SHP77 (cell line): ENCODE measurements at places on chromosomes 6 and 20.

DNA sequence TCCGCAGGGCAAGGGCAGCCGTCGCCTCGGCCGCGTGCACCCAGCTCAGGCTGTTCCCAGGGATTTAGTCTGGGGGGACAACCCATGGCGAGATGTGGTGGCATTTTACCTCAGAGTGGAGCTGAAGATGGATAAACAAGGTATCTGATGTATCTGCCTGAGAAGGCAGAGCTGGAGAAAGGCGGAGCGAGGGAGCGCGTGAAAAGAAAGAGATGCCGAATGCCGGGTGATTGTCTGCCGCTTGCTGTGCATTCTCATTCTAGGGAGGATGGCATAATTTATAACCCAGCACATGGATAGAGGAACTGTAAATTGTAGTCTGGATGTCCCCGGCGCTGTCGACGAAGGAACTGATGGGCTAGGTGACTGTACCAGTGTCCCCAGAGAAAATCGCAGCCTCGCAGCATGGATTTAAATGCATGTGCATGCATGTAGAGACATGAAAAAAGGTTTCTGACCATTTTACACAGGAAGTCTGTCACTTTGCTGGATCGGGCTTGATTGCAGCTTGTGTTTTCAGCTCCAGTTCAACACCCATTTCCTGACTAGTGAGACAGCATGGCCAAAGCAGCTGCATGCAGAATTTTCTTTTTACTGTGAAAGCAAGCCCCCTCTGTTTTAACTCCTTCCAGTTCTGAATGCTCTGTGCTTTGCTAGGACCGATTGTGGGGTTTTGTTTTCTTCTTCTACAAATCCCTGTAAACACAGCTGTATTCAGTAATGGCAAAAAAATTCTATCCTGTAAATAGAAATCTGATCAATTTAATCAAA lies 149.7 kb downstream of the PRL start:
- DNase-seq, result no peak

- no peak for DNase-seq
These were observed 48.6 kb upstream of the HTR1B start for GRCh38 chr6:77511860-77512259.

DNA sequence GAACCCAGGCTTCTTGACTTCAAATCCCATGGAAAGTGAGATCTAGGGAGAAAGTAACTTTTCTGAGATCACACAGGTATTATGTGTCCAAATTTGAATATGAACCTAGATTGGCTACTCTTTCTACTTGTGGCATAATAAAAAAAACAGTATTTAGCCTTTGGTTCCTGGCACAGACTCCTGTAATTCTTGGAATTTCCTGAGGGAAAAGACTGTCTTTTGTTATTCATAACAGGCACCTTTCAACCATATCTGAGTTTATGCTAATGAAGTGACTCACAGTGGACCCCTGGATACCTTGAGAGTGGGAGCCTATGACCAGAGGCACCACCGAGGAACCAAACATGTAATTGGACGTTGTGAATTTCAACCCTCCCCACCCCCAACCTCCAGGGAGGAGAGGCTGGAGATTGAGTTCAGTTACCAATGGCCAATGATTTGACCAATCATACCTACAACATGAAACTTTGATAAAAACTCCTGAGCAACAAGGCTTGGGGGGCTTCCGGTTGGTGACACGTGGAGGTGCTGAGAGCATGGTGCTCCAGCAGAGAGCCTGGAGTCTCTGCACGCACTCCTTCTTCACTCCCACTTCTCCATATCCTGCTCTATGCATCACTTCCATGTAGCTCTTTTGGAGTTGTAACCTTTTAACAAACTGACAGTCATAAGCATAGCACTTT lies 48.8 kb downstream of the LAMA4 start:
- DNase-seq, result no peak

GRCh38 chr6:142058551-142059290 lies 74.0 kb upstream of the GJE1 start:
- no peak for DNase-seq

DNA sequence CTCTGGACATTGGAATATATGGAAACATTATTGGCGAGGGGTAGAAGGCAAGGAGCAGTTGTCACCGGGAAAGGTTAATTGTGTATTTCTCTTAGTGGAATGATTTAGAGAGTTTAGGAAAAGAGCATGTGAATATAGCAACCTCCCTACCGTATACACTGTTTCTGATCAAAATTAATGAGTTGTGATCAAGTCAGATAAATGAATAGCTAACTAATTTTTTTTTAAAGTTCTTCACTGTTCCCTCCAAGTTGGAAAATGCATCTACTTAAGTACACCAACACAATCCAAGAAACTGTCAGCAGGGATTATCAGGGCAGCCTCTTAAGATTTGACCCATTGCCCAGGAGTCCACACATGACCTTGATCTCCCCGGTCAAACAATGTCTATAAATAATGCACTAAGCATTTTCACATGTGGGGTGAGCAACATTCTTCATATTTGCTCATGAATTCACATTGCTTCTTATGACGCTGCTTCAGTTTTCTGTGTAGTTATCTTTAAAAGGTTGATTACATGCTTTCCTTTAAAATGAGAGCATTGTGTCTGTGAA lies 680.8 kb upstream of the NRSN1 start:
- no peak for DNase-seq

DNA sequence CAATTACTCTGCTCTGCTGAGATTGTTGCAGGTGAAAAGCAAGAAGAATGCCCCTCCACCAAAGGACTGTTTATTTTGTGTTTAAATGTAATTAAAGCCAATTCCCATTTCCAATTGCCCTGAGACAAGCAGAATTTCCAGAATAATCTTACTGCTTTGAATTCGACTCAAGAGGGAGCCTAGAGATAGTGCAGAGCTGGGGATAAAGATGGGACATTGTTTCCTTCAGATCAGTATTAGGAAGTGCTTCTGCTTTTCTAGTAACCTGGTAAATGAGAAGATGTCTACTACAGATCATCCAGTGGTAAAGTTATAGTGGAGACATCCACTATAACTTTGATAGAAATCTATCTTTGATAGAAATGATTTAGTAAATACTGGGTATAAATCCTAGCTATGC lies 326.9 kb downstream of the UBE3D start:
- DNase-seq, result no peak

DNA sequence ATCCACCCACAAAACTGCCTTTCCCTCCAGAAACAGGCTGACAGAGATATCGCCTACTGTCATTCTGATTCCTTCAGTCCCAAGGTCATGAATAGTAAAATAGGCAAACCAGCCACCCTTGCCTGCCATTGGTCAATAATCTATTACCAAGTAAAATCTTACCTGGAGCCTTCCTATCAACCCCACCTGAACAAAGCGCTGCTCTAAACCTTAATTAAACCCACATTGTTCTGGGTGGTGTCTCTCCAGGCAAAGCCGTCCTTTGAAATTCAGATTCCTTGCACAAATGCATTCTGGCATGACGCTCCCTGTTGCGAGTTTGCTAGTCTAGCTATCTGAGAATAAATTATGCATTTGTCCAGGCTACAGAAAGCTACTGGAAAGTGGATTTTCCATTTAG lies 291.6 kb upstream of the ECI2 start:
- no peak for DNase-seq

DNA sequence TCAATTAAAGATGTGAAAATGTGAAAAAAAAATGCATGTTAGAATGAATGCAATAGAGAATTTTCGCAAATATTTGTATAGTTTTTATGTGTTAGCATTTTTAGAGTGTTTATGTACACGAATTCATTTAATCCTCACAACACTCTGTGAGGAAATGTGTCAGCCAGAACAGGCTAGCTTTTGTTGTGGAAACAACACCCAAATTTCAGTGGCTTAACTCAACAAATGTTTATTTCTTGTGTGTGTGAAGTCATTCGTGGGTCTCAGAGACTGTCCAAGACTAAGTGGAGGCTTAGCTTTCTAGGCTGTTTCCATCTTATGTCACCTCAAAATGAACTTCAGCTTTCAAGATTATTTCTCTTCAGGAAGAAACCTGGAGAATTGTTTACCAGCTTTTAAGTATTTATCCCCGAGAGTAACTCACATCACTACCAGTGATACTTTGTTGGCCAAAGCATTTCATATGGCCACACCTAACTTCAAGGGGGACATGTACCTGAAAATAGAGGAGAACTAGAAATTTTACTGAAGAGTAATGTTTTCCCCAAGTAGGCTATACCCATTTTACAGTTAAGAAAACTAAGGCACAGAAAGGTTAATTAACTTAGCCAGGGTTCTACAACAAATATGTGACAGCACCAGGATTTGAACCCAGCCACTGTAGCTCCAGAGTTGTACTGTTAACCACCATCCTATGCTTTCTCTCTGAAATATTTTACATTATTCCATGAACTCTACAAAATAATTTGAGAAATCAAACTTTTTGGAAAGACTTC lies 306.1 kb downstream of the QKI start:
- DNase-seq, result no peak

DNA sequence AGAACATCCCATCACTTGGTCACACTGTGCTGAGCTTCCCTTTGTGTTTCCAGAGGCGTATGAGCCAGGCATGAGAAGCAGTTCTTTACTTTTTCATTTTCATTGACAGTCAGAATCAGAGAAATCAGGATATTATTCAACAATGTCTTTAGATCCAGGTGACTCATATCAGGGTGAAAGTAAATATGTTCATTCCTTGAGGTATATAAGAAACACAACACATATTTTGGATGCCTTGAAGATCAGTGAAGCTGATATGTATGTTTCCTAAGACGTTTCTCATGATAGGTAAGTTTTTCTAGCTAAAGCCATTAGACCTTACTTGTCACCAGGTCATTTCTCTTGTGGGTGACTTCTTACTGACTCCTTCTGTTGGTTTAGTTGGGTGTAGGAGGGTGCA lies 505.6 kb downstream of the CDH26 start:
- no peak for DNase-seq

DNA sequence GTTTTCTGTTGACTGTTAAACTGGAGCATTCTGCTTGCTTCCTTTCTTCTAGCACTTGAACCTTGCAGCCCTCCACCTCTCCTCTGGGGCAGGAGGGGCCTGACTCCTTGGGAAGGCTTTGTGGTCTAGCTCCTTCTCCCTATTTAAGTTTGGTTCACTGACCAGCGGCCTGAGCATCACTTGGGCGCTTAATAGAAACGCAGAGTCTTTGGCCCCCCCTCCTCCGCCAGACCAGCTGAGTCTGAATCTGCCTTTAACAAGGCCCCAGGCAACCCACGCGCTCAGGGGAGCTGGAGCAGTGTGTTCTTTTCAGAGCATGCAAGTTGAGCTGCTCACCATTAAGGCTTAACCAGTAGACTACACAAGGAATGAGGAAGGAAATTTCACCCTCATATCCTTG lies 225.7 kb downstream of the NRN1 start:
- no peak for DNase-seq

- no peak for DNase-seq
These were observed 8.8 kb upstream of the OSTM1 start for GRCh38 chr6:108083349-108083748.

- peak; percentile 81 for DNase-seq
These were observed 157.7 kb upstream of the MMS22L start for GRCh38 chr6:97440590-97441176.

DNA sequence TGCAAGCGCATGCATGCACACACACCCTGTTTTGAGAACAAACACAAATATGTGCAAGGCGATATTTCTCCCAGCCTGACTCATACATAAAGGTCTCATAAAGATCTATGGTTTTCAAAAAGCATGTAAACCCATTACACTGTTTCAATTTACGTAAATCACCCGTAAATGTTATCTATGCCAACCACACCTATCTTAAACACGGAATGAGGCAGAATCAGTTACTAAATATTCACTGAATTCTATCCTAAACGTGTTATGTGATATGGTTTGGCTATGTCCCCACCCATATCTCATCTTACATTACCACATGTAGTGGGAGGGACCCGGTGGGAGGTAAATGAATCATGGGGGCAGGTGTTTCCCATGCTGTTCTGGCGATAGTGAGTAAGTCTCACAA lies 621.6 kb downstream of the KIF16B start:
- no peak for DNase-seq

DNA sequence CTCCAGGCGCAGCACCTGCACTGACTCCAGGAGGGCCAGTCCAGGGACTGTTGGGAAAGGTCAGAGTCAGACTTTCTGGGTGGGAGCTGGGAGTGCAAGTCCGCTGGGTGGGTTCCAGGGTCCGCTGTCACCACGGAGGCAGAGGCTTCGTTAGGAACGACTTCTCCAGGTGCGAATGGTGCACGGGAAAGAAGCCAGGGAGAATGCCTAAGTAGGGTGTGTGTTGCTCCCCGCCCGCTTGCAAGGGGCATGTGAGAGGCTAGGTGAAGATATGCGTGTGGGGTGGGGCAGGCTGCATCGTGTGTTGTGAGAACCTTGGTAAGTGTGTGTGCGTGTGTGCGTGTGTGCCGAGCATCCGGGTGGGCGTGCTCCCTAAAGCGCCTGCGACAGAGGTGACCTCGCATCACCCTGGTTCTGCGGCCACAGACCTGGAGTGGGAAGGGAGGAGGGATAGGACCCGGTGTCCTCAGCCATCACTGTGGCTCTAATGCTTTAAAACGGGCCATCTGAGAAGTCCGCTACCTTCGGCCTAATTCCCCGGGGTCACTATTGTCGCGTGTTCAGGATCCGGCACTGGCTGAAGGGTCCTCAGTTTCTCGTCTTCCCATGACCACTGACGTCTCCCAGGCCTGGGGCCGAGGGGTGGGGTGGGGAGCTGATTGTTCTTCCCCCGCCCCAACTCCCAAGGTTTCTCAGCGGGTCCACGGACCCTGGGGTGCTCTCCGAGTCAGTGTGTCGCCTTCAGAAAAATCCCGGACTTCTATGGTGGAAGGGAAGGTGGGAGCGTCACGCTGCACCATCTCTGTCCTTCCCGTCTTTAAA lies 6.1 kb downstream of the SLC32A1 start:
- no peak for DNase-seq

DNA sequence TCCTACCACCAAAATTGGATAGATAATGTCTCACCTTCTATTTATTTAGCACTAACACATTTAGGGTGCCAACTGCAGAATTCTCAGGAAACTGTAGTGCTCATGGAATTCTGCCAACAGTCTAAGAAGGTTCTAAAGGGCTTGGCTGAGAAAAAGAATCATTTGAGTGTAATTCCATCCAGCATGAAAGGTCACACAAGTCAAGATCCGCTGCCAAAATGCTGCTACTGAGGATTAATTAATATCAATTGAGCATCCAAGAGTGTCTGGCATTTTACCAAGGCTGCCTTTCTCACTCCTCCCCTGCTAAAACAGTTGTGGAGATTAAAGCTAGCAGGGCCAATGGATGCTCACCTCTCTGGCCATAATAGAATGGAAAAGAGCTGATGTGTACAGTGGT lies 112.7 kb downstream of the FHL5 start:
- DNase-seq, result no peak

GRCh38 chr6:43170417-43170930 lies 595 bp upstream of the SRF start:
- peak; percentile 81 for DNase-seq

DNA sequence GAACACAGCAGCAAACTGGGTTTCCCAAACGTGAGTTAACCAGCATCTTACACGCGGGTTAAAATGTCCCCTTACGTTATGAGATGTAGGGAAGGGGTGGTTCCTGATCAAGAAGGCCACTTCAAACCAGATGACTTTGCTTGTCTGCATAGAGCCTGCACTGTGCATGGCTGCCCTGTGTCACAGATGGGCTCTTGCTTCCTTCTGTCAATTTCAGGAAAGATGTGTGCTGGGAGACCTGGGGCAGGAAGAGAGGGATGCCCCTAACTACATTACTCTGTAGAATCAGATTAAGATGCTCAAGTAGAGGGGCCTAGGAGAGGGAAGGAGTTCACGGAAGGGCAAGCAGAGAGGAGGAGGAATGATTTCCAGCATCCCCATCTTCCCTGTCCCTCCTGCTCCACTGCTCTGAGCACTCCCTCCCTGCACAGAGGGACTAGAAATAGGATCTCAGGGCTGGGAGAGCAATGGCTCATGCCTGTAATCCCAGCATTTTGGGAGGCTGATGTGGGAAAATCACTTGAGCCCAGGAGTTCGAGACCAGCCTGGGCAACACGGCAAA lies 63.5 kb upstream of the ZMYND8 start:
- no peak for DNase-seq
